ENCODE measurements at places on chromosomes 12 and 14. TPM values are rescaled to one million over a fixed set of nuclear protein-coding genes. Genes with fewer than 3 reads are reported as not detected.

Gene PMEL
- 2.9 TPM for total RNA-seq

Gene LRP1
- 702 TPM for total RNA-seq

Gene PDZRN4
- total RNA-seq = not detected

Gene HOXC6
- not detected for total RNA-seq

Gene CAPZA3
- not detected for total RNA-seq

Gene GDF3
- total RNA-seq = not detected

Gene PRH2
- total RNA-seq = not detected

Gene MYH6
- not detected for total RNA-seq

Gene RBP5
- not detected for total RNA-seq

Gene PTPN21
- total RNA-seq = 16.0 TPM

Gene KRT85
- total RNA-seq = not detected

Gene GIT2
- total RNA-seq = 52.3 TPM
